Stimulated activated CD8-positive, alpha-beta memory T cell treated with anti-CD3 and anti-CD28 coated beads, Interleukin-4, amount 100 ng/mL, for 1 hour (primary cell): ENCODE measurements at places on chromosomes 16 and 17.

DNA sequence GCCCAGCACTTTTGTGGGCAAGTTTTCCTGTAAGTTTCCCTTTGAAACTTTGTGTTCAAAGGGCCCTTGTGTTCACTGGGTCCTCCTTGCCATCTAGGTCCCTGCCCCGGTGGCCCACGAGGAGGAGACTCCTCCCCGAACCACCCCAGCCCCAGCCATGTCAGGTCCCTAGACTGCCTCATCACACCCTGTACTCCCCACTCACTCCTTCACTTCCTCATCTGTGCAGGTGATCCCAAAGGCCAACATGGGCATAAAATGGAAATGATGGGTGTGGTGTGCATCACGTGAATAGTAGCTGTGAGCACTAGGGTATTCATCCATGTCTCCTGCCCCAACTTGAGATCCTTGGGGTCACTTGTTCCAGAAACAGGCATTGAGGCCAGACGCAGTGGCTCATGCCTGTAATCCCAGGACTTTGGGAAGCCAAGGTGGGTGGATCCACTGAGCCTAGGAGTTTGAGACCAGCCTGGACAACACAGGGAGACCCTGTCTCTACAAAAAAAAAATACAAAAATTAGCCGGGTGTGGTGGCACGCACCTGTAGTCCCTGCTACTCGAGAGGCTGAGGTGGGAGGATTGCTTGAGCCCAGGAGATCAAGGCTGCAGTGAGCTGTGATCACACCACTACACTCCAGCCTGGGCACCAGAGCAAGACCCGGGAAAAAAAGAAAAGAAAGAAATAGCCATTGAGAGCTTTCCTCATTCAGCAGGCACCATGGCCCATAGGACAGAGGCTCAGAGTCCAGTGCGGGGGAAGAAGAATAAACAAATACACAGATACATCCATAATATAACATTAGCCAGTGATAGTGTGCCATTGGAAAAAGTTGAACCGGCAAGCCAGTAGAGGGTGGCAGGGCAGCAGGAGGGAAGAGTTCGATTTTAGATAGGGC lies 74.5 kb downstream of the KATNIP start:
- DNase-seq: no peak

GRCh38 chr17:69714669-69715068 lies 300.2 kb downstream of the MAP2K6 start:
- no peak for DNase-seq

- DNase-seq: no peak
Observed at GRCh38 chr16:61791464-61791863, 244.8 kb downstream of the CDH8 start.

DNA sequence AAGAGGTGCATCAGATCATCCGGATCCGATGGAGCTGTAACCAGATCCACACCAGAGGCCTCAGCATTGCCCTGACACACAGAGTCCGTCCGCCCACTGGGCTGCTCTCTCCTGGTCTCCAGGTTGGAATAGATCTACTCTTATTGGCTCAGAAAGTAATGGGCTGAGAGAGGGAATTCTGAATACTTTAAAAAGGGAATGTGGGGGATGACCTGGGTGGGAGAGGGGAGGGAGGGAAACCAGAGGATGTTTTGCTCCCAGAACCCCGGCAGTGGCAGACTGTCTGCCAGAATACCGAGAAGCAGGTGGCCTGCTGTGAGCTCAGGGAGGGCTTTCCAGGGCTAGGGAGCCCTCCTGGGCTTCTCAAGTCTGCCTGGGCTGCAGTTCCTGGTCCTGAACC lies 126.5 kb downstream of the ENGASE start:
- no peak for DNase-seq

DNA sequence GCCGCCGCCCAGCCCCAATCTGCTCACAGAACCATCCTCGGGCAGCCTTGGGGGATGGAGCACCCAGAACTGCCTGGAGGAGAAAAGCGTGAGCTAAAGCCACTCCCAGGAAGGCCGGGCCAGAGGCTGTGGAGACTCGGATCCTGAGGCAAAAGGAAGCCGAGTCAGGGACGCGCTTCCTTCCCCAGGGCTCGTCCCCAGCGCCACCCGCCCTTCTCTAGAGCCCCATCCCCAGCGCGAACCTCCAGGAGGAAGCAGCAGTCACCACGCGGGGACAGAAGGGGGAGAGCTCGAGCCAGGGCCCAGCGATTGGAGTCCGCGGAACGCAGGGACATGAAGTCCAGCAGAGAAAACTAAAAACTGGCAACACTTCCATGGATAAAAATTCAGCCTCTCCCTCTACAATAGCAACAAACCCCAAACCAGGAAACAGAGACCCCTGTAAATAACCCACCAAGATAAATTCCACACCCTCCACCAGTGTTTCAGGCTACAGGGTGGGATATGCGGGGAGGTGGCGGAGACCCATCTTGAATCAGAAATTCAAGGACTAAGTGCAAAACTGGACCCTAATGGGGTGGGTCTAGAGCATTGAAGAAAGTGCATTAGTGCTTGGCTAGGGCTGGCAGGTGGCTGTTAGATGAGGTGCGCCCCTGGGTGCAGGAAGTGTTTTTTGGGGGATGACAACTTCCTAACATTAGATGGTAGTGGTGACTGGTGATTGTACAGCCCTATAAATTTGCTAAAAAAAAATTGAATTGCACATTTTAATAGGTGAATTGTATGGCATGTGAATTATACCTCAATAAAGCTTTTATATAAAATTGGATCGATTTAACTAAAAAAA lies 116.1 kb upstream of the METRNL start:
- DNase-seq: no peak

- DNase-seq: no peak
Observed at GRCh38 chr16:52548261-52549010, 1.5 kb upstream of the TOX3 start.

- DNase-seq: no peak
Observed at GRCh38 chr17:40017422-40018080, 2.3 kb downstream of the CSF3 start.

DNA sequence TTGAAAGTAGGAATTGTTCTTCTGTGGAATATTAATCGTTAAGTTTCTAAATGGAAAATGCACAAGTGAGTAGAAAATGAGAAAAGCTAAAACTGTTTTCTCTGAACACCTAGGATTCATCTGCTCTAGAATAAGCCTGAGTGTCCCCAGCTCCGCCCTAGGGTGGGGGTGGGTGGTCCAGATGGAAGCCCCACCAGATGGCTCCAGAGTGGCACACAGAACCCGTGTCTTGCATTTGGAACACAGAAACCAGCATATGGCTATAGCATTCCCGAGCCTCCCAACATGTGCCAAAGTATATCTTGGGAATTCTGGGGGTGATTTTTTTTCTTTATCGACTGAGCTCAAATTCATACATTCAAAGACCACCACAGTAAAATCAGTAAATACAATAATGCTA lies 517.7 kb upstream of the PSMD7 start:
- DNase-seq: no peak

DNA sequence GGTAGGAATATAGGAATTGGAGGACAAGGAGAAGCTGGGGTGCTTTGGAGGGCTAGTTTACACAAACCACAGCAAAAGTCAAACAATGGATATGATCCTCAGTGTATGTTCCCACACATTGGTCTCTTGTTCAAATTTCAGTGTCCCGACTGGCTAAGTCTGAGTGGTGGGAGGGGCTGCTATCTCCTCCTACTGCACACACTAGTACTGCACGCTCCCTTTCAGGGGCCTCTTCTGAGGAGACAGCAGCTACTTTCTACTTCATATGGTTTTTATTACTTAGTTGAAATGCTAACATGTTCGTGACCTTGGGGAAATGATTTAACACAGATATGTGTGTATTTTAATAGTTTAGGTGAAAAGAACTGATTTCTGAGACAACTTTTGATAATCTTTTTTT lies 18.8 kb upstream of the KRT10 start:
- DNase-seq: no peak

GRCh38 chr16:80938879-80939260 lies 67.8 kb downstream of the CMC2 start:
- no peak for DNase-seq

DNA sequence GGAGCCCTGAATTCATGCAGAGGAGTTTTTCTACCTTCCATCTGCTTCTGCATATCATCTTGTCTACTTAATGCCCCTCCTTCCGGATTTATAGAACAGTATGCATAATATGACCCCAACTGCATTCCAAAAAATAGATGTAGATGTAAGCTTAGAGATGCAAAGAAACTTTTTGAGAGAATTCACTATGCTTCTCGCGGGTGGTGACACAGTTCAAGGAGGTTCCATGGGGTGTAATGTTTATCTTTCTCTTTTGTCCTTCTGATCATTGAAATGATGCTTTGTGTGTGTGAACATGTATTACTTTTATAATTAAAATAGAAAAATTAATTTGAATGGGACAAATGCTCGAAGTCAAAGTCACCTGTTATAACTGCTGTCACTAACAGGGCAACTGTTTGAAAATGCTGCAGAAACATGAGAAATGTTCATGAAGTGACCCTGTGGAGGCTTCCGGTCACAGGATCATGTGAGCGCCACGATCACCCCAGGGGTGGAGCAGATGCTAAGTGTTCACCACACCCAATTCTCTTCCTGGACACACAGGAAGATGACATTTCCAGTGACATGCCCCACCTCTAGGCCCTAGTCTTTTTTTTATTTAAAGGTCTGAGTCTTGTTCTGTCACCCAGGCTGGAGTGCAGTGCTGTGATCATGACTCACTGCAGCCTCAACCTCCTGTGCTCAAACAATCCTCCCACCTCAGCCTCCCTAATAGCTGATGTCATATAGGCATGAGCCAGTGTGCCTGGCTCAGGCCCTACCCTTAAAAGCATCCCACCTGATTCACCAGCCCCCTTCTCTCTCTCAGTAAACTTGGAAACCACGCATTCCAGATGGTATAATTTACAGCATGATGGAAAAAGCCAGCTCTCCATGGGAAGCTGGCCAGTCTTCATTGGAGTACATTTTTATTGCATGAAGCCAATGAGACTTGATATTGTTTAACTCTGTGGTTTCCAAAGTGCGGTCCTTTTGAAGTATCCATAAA lies 21.0 kb upstream of the AGRP start:
- DNase-seq: peak; percentile 24

DNA sequence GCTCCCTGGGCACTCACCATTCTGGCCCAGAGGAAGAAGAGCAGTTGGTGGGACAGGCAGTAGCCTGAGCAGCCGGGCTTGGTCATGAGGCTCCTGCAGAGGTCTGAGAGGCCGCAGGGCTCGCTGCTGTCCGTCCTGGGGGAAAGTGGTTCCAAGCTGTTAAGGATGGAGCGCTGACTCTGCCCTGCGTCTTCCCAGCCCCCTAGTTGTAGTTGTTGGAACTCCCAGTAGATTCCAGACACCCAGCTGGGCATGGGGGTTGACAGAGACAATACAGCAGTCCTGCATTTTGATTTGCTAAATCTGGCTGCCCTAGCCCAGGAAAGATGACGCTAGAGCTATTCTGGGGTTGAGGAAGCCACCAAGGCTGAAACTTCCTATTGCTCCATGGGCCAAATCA lies 7.3 kb downstream of the C16orf89 start:
- no peak for DNase-seq

DNA sequence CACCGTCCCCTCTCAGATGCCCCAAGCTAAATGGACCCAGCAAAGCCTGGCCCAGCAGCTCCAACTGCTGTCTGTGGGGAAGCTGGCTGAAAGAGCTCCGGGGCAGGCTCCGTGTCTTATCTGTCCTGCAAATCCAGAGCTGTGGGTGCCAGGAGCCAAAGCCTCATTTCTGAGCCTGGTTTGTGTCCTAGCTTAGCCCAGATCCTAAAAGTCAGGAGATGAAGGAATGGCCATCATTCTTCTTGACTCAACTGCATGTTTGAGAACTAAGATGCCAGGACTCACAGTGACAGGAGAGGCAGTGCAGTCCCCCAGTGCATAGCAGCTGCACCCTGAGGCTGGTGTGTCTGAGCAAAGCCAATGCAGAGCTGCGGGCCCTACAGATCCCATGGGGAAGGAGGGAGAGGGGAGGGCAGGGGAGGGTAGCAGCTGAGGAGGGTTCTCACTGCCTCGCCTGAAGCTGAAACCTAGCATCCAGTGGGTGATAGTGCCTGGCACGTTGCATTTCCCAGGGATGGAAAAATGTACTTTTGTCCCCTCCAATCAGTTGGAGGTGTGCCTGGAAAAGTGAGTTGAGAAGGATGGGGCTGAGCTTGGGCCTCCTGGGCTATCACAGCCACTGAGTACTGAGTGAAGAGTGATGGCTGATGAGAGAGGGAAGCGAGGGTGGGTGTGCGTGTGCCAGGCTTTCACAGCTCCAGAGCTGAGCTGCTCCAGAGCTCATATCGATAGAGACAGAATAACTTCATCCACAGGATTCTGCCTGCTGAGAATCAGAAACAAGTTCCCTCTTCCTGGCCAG lies 24.5 kb upstream of the CD300E start:
- DNase-seq: no peak

DNA sequence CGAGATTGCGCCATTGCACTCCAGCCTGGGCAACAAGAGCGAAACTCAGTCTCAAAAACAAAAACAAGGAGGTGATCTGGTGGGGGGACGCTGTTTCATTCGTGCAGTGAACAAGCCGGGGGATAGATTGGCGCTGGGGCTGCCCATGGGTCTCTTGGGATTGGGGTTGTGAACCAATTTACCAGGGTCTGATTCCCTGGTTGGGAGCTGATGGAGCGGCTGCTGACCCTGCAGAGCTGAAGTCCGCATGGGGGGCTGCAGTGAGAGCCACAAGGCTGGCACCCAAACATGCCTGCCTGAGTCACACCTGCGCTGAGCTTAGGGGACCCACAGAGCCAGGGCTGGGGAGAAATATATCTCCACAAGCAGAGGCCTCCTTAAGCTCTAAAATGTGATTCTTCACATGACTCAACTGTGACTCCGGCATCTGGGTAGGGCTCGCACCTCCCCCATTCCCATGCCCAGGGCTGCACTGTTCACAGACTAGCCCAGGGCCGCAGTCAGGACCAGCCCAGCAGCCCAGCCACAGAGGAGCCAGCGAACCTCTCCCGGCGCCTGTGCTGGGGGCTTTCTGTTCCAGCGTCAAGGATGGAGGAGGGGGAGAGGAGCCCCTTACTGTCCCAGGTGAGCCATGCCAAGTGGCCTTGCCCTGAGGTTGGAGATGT lies 5.0 kb downstream of the TSPAN10 start:
- DNase-seq: no peak

- DNase-seq: no peak
Observed at GRCh38 chr17:57603546-57603945, 141.6 kb downstream of the CCDC182 start.

GRCh38 chr17:57337390-57337789 lies 81.1 kb downstream of the MSI2 start:
- DNase-seq: no peak

GRCh38 chr16:84751241-84751640 lies 51.4 kb downstream of the USP10 start:
- DNase-seq: no peak

DNA sequence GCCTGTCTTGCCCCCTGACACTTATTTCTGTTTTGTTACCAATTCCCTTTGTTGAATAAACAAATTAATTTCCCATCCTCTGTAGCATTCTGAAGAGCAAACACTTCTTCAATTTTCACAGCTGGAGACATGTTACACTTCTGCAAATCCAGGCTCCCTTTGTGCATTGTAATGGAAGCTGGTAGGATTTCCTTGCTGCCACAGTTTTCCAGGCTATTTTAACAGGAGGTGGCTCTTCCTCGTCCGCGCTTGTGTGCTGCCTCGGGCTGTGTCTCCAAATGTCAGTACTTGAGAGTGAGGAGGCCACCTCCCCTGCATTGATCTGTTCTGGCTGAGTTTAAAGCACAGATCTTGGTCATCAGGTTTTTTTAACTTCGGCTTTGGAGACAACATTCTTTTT lies 40.0 kb downstream of the SOST start:
- DNase-seq: no peak

GRCh38 chr17:52233632-52234031 lies 75.1 kb upstream of the CA10 start:
- no peak for DNase-seq

- no peak for DNase-seq
Observed at GRCh38 chr17:63262751-63263476, 183.2 kb downstream of the CYB561 start.

GRCh38 chr17:30334421-30334820 lies 564 bp upstream of the TMIGD1 start:
- no peak for DNase-seq
